A549 treated with RU486 at 1 μM for 4 hours (cell line): ENCODE measurements at places on chromosomes 2 and 18. TPM values are rescaled to one million over a fixed set of nuclear protein-coding genes. Genes with fewer than 3 reads are reported as not detected.

The RHBDD1 gene
- 7.0 to 10.7 TPM (median 9.1 TPM) in 5 replicates for total RNA-seq

The DES gene
- total RNA-seq: 0.05 to 0.24 TPM (median 0.13 TPM) in 3 of 5 replicates, not detected in the others

The SERPINB11 gene
- total RNA-seq: 0.22 TPM in 1 of 5 replicates, not detected in the others

The ZNF892 gene
- 0.23 to 0.51 TPM (median 0.42 TPM) in 5 replicates for total RNA-seq

The NGEF gene
- 15.4 to 20.7 TPM (median 16.8 TPM) in 5 replicates for total RNA-seq

The CHRND gene
- total RNA-seq: not detected in 5 replicates

The PLB1 gene
- 1.1 to 2.6 TPM (median 1.9 TPM) in 5 replicates for total RNA-seq

The SPATA3 gene
- not detected in 5 replicates for total RNA-seq

The RNF144A gene
- 4.5 to 8.2 TPM (median 7.6 TPM) in 5 replicates for total RNA-seq

The LRP1B gene
- total RNA-seq: 0.01 TPM in 1 of 5 replicates, not detected in the others

The DCC gene
- total RNA-seq: not detected in 5 replicates

The RGPD3 gene
- total RNA-seq: 0.07 to 0.19 TPM (median 0.10 TPM) in 5 replicates

The CRYBA2 gene
- 0.54 TPM in 1 of 5 replicates, not detected in the others for total RNA-seq

The ANKRD62 gene
- total RNA-seq: not detected in 5 replicates

The CRACDL gene
- total RNA-seq: 0.32 to 1.4 TPM (median 0.52 TPM) in 5 replicates

The RAX gene
- total RNA-seq: not detected in 5 replicates

The TMEM237 gene
- total RNA-seq: 15.7 to 20.3 TPM (median 19.6 TPM) in 5 replicates

The LDLRAD4 gene
- 1.1 to 2.8 TPM (median 1.3 TPM) in 5 replicates for total RNA-seq

The IL1RN gene
- 0.14 to 0.42 TPM (median 0.25 TPM) in 4 of 5 replicates, not detected in the other for total RNA-seq

The TCF23 gene
- total RNA-seq: not detected in 5 replicates

The EPAS1 gene
- 91.4 to 119 TPM (median 109 TPM) in 5 replicates for total RNA-seq

The GALR1 gene
- not detected in 5 replicates for total RNA-seq

The PLA2R1 gene
- total RNA-seq: 1.4 to 2.9 TPM (median 2.6 TPM) in 5 replicates

The POTEI gene
- total RNA-seq: not detected in 5 replicates

The UGT1A8 gene
- total RNA-seq: 0.06 to 0.13 TPM in 2 of 5 replicates, not detected in the others

The PLGLB2 gene
- 0.16 to 0.39 TPM (median 0.22 TPM) in 4 of 5 replicates, not detected in the other for total RNA-seq
